Left ventricle myocardium superior (tissue), 1 donor: ENCODE measurements at places on chromosomes 6 and 20. TPM values are rescaled to one million over a fixed set of nuclear protein-coding genes. Genes with fewer than 3 reads are reported as not detected.

Gene ANKRD66
- total RNA-seq, result not detected

Gene SPATS1
- total RNA-seq, result not detected

Gene BPI
- total RNA-seq, result not detected

Gene BTNL2
- total RNA-seq, result not detected

Gene ELOVL2
- 1.3 TPM for total RNA-seq

Gene EYA4
- total RNA-seq, result 20.2 TPM

Gene PPIL6
- total RNA-seq, result 2.5 TPM

Gene PTGIS
- 24.0 TPM for total RNA-seq

Gene AK9
- 11.7 TPM for total RNA-seq

Gene ZBTB12
- 3.3 TPM for total RNA-seq

Gene OOEP
- total RNA-seq, result 0.45 TPM

Gene MATN4
- total RNA-seq, result not detected

Gene C6orf58
- total RNA-seq, result not detected

Gene ENPP3
- total RNA-seq, result not detected

Gene EDN1
- total RNA-seq, result 2.7 TPM

Gene CLIC5
- 272 TPM for total RNA-seq

Gene CYP21A2
- 0.52 TPM for total RNA-seq

Gene PKIB
- total RNA-seq, result 0.35 TPM

Gene FILIP1
- 156 TPM for total RNA-seq

Gene HM13
- 39.2 TPM for total RNA-seq

Gene VPS52
- total RNA-seq, result 32.7 TPM

Gene CEP250
- total RNA-seq, result 17.7 TPM

Gene TMC2
- total RNA-seq, result 0.10 TPM

Gene CCR6
- not detected for total RNA-seq

Gene EFCAB8
- total RNA-seq, result not detected

Gene TMEM14C
- total RNA-seq, result 128 TPM

Gene MAPK13
- total RNA-seq, result 0.87 TPM

Gene OR2H2
- total RNA-seq, result not detected

Gene DYNLT2
- 0.62 TPM for total RNA-seq

Gene C20orf204
- 0.35 TPM for total RNA-seq

Gene TRIM31
- total RNA-seq, result not detected

Gene RSPH3
- 12.1 TPM for total RNA-seq

Gene PRDM13
- total RNA-seq, result not detected

Gene FAM83B
- 3.3 TPM for total RNA-seq

Gene DNAH8
- not detected for total RNA-seq

Gene FAM184A
- total RNA-seq, result 2.2 TPM

Gene LAMA4
- 50.6 TPM for total RNA-seq

Gene TGM3
- total RNA-seq, result not detected
